ENCODE measurements at places on chromosomes 6 and 20. TPM values are rescaled to one million over a fixed set of nuclear protein-coding genes. Genes with fewer than 3 reads are reported as not detected.
A peak's percentile ranks its signal among the peaks of the same experiment; 100 is the strongest.

Gene WFDC12
- not detected for total RNA-seq

DNA sequence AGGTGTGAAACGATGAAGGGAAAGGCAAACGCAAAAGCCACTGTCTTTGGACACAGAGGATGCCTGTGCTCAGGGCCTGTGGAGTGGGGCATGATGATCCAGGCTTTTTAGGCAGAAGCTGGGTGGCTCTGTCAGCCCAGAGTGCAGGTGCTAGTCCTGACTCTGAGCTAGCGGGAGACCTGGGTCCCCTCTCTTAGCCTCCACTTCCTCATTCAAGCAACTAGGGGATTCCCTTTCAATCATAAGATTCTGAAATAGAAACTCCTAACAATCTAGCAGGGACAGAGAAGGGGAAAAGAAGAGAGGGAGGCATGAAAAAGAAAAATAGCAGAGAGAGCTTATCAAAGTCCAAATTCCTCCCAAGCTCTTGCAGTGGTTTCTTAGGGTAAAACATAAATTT, 7.6 kb upstream of the HIVEP2 start:
- DNase-seq: no peak

- no peak for DNase-seq
Measured at GRCh38 chr6:112227411-112227810, 27.0 kb downstream of the LAMA4 start.

DNA sequence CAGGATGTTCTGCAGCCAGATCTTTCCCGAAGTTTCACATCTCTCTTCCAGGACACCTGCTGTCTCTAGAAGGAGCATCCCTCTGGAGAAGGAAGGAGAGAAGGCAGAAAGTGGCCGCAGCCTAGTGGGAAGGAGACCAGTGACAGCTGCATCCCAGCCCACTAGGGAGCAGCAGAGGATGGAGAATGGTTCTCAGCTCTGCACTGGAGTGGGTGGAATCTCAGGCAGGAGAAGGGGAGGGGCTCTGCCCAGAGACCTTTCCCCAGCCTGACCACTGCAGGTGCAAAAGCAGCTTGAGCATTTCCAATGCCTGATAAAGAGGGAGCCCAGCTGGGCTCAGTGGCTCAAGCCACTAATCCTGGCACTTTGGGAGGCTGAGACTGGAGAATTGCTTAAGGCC, 32.3 kb downstream of the NCR2 start:
- DNase-seq: peak; percentile 24

All from mammary epithelial cell (primary cell).